ENCODE measurements at places on chromosomes 16 and 17.
A peak's percentile ranks its signal among the peaks of the same experiment; 100 is the strongest.

GRCh38 chr17:1574697-1575471 is 12.3 kb upstream of the PITPNA start:
- DNase-seq, result no peak

DNA sequence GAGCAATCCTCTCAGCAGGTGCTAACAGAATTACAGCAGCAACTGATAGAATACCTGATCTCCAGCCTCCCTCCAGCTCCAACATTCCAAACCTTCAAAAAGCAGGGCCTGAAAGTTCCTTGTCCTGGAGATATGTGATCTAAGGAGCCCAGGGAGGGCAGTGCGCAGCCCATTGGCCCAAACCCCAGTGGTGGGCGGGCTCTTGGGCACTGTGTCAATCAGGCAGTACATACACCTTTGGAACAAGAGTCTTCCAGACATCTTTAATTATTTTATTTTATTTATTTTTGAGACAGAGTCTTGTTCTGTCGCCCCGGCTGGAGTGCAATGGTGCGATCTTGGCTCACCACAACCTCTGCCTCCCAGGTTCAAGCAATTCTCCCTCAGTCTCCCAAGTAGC is 24.2 kb downstream of the SLC12A3 start:
- no peak for DNase-seq

- DNase-seq, result no peak
Observed at GRCh38 chr16:88810166-88810911, 1.4 kb downstream of the APRT start.

DNA sequence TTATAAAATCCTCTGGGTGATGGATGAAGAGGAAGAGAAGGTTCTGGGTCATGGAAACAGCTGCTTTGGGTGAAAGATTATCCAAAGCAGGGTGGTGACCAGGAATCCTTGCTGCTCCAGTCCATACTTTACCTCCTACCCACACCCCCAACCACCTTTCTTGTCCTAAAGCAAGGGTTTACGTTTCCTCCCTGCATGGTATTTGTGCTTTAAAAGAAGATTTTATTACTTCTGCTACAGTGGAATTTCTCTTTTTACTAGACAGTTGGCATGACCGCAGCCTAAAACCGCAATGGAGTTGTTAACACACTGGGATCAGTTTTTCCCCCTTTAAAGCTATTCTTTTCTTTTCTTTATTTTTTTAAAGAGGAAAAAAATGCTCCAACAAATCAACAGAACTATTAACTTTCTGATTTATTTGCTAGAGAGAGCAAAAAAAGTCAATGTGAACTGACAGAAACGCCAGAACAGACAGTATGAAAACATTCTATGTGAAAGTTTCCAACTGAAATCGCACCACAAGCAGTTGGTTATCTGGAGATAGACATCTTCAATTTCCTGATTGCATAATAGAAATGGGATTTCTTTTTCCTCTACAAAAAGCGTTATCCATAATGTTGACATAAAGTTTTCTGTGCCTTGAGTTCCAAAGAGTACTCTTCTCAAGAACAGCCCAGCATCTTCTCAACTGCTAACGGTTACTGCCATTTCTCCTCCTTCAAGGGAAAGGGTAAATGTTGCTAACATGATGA is 236.0 kb downstream of the IRX3 start:
- DNase-seq, result peak; percentile 67

GRCh38 chr17:79664930-79665737 is 54.3 kb upstream of the RBFOX3 start:
- DNase-seq, result peak; percentile 3

- no peak for DNase-seq
Observed at GRCh38 chr17:51676691-51677487, 416.5 kb downstream of the UTP18 start.

DNA sequence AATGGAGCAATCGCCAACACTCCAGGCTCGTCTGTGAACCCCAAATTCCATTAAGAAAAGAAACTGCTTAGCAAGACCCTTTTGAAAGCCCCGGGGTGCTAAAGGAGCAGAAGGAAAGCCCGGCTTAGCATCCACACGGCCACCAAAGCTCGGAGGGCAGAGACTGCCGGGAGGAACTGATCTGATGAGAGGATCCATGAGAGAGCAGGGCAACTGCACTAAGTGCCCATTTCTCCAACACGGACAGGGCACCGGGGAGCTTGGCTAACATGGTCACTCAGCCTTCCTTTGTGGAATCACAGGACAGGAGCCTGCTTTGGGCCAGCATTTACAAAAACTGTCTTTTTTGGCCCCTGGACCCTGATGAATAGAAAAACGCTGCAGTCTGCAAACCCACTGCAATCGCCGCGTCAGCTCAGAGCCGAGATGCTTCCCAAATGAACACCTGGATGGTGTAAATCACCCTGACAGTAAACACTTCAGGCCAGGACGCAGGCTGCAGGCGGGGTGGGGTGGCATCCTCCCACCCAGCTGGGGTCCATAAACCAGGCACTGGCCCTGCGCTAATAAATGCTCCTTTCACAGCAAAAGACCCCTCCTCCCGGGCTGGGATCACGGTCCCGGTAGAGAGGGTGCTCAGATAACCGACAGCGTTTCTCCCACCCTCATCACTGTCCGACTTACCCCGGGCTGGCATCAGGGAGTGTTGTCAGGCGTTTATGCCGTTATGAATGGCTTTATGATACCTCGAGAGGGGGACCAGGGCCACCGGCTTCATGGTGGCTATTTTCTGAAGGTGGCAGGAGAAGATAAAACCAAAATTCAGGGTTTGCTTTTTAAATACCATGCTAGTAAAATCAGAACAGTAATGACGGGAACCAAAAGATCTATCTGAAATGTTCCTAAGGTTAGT is 299.5 kb downstream of the IRF8 start:
- DNase-seq, result no peak

- no peak for DNase-seq
Observed at GRCh38 chr17:63740464-63741142, 996 bp downstream of the STRADA start.

DNA sequence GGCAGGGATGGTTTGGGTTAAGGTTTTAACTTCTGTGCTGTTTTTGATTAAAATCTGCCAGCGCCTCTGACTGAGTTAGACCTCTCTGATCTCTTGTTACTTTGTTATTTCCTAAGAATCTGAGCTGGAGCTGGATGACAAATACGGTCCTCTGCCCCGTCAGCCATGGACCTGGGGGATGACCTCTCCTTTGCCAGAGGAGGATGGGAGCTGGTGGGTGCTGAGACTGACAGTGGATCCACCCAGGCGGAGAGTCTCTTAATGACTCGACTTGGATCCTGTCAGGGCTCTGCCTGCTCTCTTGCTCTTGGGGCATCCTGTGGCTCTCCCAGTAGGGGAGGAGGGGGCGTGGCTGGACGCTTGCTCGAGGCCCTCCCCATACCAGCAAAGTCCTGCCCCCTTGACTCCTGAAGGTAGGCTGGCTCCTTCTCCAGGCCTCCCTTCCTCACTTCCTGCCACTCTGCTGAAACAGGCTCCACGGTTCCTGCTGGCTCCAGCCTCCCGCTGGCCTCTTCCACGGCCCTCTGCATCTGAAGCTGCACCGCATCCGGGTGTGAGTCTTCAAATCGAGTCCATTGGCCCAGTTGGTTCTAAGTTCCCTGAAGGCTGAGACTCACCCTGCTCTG is 24.8 kb upstream of the MAP3K14 start:
- DNase-seq, result peak; percentile 93

GRCh38 chr17:7250695-7251627 is 573 bp downstream of the CTDNEP1 start:
- DNase-seq, result no peak

DNA sequence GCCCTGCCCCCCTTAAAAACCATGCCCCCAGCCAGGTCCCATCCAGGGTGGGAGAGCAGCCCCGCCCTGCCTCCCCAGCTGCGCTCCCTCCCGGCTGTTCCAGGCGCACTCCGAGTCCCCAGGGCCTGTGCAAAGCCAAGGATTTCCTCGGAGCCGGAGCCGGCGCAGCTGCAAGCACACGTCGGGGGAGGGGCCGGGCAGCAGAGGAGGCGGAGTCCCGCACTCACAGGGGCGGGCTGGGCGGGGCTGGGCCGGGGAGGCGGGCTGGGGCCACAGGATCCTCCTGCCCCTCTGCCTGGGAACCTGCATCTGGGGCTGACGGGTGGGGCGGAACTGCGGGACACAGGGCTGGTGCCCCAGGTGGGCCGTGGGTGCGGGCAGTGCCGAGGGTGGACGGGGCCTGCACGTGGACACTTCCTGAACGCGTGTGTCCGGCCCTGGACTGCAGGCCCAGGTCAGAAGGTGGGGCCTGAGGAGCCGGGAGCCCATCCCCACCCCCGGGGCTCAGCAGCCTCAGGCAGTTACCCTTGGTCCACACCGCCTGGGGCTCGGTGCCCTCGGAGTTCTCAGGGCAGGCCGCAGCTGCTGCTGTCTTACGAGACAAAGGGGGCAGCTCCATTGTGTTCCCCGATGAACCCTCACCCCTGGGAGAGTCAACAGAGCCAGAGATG is 24.0 kb upstream of the SSTR5 start:
- peak; percentile 42 for DNase-seq

DNA sequence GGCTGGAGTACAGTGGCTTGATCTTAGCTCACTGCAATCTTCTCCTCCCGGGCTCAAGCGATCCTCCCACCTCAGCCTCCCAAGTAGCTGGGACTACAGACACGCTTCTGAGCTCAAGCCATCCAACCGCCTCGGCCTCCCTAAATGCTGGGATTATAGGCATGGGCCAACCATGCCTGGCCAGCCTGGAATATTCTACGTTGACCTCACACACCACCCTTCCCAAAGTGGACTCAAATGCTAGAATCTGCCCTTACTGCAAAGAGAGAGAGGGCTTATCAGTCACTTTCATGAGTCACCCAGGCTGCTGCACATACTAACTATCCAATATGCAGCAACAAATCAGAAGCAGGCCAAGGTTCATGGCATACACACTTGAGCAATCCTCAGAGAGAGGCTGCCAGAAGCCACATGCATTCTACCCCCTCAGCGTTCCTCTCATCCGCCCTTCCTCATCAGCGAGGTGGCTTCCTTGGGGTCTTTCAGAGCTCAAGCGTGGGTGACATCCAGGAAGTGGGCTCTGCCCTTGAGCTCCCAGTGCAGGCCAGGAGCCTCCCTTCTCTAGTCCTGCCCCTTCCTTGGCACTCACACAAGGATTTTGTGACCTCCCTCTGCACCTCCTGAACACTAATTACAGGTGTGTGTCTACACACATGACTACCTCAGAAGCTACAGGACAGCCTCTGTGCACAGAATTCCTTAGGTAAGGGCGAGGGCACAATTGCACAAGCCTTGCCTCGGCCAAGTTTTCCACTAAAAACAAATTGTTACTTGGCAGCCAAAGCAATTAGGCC is 24.8 kb upstream of the SIAH1 start:
- DNase-seq, result peak; percentile 88

DNA sequence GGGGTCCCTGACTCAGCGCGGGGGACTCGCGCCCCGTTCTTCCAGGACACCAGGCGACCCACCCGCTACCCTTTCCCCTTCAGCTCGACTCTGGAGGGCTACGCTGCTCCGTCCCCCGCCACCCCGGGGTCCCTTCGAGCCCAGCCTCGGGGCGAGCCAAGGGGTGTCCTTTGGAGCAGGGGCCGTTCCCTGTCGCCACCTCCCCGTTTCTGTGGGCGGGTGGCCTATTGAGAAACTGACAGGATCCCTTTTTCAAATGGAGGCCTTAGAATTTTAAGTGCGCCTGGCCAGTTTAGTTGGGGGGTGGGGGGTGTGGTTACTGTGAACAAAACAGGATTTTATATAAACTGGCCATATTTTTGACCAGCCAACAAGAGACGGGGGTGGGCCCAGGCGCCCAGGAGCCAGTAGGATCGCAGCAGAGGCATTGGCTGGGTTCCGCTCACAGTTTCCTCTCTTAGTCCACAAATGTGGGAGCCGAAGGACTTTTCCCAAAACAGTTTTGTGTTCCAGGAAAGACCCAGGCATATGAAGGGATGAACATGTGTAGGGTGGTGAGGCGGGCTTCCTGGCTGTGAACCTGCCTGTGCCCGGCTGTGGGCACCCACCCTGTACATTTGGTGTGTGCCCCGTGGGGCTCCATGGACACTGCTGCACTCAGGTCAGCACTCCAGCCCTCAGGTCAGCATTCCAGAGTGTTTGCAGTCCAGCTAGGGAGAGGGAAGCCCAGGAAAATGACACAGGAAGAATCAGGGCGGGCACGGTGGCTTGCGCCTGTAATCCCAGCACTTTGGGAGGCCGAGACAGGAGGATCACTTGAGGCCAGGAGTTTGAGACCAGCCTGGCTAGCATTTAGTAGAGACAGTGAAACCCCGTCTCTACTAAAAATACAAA is 722 bp upstream of the TIMP2 start:
- peak; percentile 73 for DNase-seq

GRCh38 chr16:86862595-86863280 is 284.4 kb downstream of the FOXL1 start:
- no peak for DNase-seq

GRCh38 chr17:66371561-66371960 is 69.1 kb downstream of the PRKCA start:
- no peak for DNase-seq

GRCh38 chr17:69448431-69449102 is 34.1 kb downstream of the MAP2K6 start:
- no peak for DNase-seq

- DNase-seq, result no peak
Observed at GRCh38 chr16:17984810-17985209, 351.7 kb downstream of the NPIPA8 start.

GRCh38 chr16:69451166-69451565 is 26.7 kb downstream of the CYB5B start:
- no peak for DNase-seq

DNA sequence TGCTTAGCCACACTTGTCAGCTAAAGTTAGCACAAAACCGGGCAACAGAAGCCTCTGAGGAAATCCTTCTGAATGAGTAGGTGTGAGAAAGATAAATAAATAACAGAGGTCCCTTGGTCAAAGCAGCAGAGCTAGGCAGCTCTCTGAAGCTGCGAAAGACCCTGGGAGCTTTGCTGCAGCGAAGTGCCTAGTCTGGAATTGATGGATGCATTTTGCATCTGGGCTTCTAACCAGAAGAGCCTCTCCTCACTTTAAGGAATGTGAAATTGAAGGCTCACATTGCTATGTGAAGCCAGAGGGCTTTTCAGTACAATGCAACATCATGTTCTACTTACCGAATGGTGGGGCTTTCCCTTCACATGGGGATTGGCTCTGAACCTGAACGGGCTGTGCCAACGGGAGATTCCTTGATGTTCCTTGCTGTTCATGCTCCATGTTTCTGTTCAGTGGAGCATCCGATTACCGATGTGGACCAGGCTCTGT is 274.6 kb downstream of the HS3ST3B1 start:
- peak; percentile 22 for DNase-seq

- DNase-seq, result no peak
Observed at GRCh38 chr16:21226749-21227148, 6.8 kb upstream of the ANKS4B start.

DNA sequence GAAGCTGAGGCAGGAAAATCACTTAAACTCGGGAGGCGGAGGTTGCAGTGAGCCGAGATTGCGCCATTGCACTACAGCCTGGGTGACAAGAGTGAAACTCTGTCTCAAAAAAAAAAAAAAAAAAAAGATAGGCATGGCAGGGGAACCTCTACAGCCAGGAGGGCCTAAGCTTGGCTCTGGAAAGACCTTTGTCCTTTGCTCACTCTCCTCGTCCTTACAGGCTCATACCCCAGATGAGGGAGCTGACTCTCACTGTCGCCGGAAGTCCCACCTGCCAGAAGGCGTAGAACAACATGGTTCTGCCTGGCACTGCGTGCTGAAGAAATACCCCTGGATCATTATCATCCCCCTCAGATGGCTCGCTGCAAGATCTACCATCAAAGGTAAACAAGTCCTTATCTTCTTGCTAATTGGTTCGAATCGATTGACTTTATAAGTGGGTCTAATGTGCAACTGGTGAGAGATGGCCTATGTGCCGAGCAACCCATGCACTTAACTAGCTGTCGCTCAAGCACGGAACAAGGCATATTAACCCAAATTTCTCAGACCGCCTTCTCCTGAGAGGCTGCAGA is 29.7 kb downstream of the RTN4RL1 start:
- no peak for DNase-seq

Data from fibroblast of skin of right quadriceps (primary cell).